ENCODE measurements at places on chromosomes 1 and 21.

- DNase-seq = no peak
Measured at GRCh38 chr1:8204826-8205225, 113.1 kb upstream of the SLC45A1 start.

DNA sequence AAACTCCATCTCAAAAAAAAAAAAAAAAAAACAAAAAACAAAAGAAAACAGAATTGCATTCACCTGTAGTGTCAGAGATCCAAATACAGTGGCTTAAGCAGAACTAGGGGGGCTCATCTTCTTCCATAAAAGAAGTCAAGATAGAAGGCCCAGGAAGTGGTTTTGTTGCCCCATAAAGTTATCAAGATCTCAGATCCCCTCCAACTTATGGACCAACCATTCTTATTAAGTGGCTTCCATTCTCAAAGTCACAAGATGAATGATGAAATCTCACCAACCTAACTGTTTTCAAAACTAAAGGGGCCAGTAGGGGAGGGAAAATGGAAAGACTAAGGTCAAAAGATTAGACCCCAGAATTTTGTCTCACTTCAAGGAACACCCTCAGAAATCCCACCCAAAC lies 30.1 kb upstream of the DUSP23 start:
- DNase-seq = no peak

DNA sequence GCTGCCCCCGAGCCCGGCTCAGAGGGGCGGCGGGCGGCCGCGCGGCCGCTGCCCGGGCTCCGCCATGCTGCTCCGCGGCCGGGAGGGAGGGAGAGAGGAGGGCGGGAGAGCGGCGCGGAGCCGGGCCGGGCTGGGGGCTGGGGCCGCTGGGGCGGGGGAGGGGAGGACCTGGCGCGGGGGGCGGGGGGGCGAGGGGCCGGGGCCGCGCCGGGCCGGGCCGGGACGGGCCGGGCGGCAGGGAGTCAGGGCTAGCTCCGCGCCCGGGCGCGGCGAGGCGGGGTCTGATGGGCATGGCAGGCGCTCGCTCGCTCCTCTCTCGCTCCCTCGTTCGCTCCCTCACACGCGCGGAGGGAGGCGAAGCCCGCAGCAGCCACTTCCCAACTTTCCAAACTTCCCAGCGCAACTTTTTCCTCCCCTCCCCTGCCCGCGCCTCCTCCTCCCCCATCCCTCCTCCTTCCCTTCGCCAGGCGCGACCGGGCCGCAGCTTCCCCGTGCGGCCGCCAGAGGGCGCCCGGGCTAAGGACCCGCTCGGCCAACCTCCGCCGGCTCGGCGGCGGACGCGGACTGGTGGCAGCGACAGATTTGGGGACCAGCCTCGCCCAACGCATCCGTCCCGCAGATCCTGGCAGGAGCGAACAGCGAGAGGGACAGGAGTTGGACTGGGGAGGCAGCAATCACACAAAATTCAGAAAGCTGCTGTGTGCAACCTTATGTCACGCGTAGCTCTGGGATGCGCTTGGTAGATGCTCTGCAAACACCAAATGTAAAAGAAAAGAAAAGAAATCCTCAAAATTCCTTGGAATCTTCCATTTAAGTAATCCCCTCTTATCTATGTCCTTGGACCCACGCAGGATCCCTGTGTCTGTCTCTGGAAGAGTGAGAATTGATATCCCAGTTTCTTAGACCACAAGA lies at the start of gene TRABD2B:
Gene TRABD2B, minus strand, starts transcription at position 97 of the 912 bp plus-strand sequence.
- DNase-seq = peak; percentile 15

DNA sequence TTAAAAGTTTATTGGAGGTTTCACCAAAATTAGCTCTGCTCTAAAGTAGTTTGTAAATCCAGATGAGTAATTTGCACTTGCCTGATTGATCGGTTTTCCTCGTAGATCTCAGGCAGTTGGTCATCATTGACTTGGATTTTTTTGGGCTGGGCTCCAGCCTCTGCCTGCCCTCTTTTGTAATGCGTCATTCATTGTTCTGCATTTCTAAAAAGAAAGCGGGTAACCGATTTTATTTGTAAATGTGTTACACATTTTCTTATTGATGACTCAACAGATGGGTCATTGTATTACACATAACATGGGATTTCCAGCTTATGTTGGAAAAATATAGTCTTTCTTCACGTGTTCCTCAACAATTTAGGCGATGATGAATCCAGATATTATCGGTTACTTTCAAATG lies 5.5 kb downstream of the ETS2 start:
- no peak for DNase-seq

- DNase-seq = no peak
Measured at GRCh38 chr1:194698908-194699318, 1512.5 kb upstream of the B3GALT2 start.

- no peak for DNase-seq
Measured at GRCh38 chr1:7454052-7454815, 316.9 kb upstream of the VAMP3 start.

DNA sequence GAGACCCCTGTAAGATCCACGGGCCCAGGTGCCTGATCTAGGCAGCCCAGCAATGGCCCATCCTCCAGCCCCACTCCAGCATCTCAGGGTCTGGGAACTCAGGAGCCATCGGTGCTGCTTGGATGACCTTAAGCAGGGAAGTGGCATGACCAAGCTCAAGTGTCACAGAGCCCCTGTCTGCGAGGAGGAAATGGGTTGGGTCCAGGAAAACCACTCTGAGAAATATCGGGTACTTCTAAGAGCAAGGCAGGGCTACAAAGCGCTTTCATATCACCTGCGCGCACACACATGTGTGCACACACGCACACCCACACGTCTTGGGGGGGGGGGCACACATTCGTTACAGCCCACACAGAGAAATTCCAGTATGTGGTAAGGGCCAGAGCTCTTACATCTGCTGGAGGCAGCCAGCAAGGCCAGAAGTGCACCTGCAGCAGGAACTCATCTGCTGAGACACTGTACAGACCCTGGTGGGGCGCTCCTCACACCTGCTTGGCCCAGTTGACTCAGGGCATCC lies 32.6 kb upstream of the SPOCD1 start:
- no peak for DNase-seq

GRCh38 chr1:29319300-29320110 lies 83.2 kb downstream of the PTPRU start:
- no peak for DNase-seq

DNA sequence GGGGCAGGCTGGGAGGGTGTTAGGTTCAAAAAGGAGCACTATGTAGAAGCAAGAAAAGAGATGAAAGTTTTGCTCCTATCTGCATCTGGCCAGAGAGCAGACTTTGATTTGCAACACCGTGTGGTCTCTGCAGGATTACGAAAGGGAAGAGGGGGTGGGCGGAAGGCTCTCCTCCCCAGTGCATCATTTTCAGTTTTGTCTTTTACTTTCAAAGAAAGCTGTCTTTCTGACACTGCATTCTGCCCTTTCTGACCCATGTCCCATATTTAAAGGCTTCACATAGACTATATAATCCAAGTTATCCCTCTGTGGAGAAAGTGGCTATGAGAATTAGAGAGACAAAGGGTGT lies 126.5 kb downstream of the RHOU start:
- no peak for DNase-seq

- DNase-seq = no peak
Measured at GRCh38 chr1:23650344-23650990, 41.1 kb upstream of the RPL11 start.

DNA sequence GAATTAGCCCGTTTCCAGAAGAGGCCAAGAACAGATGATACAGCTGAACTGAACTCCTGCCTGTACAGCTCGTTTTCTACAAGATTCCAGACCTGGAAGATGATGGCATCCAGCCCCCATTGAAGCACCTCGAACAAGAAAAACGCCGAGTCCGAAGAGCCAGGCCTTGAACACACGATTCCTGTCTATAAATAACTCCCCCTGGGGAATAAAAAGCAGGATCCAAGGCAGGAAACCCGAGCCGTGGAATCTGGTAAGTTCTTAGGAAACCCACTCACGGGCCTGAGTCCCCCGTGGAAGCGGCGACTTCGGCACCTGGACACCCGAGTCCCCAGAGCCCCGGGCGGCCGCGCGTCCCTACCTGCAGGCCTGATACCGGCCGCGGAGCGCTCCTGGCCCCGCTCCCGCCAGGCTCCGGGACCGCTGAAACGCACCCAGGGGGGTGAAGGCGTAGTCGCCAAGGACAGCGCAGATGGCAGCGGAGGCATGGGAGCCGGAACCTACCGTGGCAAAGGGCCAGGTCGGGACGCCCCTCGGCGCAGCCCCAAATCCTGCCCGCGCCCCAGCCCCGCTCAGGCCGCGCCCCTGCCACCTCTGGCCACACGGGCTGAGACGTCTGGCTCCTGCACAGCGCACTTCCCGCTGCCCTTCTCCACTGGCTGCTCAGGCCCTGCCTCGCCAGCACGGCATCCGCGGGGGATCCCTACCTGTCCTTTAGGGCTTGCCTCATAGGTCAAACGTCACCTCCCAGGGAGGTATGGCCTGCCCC lies 14.0 kb upstream of the HLCS start:
- no peak for DNase-seq

DNA sequence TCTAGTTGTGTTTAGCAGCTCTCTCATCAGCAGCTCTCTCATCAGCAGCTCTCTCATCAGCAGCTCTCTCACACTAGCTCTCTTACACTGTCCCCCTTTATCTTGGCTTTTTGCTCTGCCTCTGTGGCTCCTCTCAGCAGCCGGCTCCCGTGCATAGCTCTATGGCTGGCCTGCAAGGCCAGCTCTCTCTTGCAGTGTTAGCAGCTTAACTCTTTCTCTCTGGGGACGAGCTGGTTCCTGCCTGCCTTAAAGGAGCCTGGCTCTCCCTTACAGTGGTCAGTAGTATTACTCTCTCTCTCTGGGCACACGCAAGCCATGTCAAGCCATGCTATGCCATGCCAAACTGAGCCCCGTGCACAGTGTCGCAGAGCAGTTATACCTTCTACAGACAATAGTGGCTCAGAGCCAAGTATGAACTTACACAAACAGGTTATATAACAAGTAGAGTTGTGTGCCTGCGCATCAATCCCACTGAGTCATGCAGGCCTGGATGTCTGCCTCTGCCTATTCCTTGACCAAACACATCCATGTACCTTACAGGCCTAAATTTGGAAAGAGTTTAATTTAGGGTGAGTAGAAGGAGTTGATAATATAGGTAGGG lies 295.9 kb downstream of the TPR start:
- DNase-seq = no peak

GRCh38 chr21:45269861-45270260 lies 17.8 kb downstream of the POFUT2 start:
- DNase-seq = no peak

GRCh38 chr1:228913626-228914414 lies 178.5 kb downstream of the RHOU start:
- no peak for DNase-seq

GRCh38 chr1:198986442-198986841 lies 347.6 kb downstream of the PTPRC start:
- DNase-seq = no peak

- no peak for DNase-seq
Measured at GRCh38 chr1:12604114-12604874, 13.7 kb downstream of the DHRS3 start.

- DNase-seq = no peak
Measured at GRCh38 chr1:6587261-6588005, 7.6 kb downstream of the ZBTB48 start.

- DNase-seq = no peak
Measured at GRCh38 chr1:145871994-145872924, 13.4 kb upstream of the PIAS3 start.

- DNase-seq = no peak
Measured at GRCh38 chr1:114189398-114189797, 35.7 kb upstream of the SYT6 start.

GRCh38 chr1:33331444-33332356 lies 10.8 kb upstream of the A3GALT2 start:
- DNase-seq = no peak

- DNase-seq = no peak
Measured at GRCh38 chr21:37414292-37415253, 48.0 kb downstream of the DYRK1A start.

DNA sequence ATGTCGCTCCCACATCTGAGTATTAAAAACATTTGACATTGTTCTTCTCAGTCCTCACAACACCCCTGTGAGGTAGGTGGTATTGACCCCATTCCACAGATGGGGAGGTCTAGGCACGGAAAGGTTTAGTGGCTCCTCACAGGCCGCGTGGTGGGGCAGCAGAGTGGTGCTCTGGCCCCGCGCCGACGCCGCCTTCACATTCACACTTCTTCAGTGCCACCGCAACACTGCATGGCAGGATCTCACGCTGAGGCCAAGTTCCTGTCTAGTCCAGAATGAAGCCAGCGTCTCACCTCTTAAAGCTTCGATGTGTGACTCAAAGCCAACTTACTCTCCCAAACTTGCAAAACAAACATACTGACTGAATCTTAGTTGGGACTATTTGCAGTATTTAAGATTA lies 12.1 kb downstream of the ICMT start:
- DNase-seq = no peak

DNA sequence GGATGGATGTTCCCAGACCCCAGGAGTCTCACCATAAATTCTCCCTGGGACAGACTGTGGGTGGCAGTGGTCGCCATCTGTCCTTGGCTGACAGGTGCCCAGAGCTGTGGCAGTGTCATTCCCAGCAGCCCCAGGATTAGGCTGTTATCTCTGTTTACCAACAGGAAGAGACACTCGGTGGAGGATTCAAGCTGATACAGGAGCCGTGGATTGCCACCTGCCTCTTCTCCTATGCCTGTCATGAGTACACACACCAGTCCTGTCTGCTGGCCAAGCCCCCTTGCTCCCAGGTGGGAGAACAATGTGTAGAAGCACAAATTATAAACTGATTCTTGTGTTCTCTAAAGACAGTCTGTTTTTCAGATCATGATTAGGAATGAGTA lies 152.6 kb downstream of the ETS2 start:
- DNase-seq = no peak

DNA sequence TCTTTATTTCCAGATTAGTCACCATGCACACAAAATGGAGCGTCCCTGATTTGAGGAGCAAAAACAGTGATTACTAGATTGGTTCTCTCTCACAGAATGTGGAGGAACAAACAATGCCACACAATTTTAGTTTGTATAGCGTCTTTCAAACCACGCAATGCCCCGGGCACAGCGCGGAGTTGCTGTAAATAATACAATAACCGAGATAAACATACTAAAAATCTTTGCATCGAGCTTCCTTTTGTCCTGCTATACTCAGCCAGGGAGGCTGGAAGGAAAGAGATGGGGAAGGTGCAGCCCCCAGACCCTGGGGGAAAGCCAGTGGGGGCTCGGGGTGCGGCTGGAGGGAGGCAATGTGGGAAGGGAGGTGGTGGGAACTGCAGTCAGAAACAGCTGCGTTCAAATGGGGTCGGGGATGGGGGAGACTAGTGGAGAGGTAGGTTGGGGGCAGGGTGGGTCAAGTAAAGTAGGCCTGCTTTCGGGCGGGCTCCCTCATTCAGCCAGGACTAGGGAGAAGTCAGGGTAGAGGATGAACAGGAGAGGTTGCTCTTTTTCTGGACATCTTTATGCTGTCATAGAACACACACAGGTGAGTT lies 366.3 kb downstream of the RPS6KC1 start:
- no peak for DNase-seq
